ENCODE measurements at places on chromosomes 2 and 18.

DNA sequence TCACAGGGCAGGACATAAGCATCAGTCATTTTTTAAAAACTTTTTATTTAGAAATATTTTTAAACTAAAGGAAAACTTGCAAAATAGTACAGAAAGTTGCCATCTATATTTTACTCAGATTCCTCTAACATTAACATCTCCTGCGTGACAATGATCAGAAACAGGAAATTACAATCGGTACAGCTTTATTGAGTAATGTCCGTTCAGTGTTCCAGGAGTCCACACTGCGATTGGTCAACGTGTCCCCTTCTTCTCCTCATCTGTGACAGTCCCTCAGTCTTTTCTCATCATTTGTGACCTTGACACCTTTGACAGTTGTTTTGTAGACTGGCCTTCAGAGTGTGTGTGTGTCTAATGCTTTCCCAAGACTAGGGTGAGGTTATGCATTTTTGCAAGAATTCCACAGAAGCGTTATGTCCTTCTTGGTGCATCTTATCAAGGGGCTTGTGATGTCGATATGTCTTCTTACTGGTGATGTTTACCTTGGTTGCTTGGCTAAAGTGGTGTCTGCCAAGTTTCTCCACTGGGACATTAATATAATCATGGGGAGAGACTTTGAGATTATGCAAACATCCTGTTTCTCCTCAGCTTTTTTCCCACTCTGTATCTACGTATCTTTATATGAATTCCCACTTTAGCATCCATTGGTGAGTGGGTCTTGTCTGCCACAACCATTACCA is 21.4 kb upstream of the TMEM177 start:
- DNase-seq = no peak

GRCh38 chr2:152095146-152095545 is 3.7 kb downstream of the CACNB4 start:
- no peak for DNase-seq

- DNase-seq = no peak
Observed at GRCh38 chr2:216081012-216081411, 597 bp downstream of the PECR start.

DNA sequence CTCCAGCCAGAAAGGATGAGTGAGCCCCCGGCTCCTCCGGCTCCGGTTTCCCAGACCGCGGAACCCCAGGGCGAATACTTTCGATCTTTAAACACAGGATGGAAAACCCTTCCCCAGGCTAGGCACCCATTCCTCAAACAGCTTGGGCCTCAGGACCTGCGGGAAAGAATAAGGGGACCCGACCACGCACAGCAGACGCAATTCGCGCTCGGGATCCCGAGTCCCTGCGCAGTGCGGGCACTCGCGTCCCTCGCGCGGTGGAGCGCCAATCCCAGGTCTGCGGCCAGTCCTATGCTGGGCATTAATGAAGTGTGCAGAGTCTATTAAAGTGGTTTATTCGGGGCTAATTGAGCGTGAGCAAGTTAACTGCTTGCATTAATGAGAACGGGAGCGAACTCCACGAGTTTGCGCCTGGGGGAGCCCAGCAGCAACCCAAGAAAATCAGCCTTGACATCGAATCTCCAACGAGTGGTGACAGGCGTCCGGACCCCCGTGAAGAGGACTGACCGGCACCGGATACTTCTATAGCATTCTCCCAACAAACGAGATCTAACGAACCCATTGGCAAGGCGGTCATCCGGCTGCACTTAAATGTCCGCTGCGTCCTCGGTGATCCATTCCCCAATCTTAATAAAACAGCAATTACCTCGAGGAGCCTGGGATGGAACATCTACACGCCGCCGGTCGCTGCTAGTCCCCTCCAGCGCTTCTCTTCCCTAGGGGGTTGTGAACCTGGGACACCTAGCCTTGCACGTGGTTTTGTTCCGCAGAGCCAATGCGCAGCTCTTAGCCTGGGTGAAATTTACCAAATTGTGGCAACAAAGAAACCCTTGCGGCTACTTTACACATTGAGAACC is 1.6 kb downstream of the OSR1 start:
- no peak for DNase-seq

DNA sequence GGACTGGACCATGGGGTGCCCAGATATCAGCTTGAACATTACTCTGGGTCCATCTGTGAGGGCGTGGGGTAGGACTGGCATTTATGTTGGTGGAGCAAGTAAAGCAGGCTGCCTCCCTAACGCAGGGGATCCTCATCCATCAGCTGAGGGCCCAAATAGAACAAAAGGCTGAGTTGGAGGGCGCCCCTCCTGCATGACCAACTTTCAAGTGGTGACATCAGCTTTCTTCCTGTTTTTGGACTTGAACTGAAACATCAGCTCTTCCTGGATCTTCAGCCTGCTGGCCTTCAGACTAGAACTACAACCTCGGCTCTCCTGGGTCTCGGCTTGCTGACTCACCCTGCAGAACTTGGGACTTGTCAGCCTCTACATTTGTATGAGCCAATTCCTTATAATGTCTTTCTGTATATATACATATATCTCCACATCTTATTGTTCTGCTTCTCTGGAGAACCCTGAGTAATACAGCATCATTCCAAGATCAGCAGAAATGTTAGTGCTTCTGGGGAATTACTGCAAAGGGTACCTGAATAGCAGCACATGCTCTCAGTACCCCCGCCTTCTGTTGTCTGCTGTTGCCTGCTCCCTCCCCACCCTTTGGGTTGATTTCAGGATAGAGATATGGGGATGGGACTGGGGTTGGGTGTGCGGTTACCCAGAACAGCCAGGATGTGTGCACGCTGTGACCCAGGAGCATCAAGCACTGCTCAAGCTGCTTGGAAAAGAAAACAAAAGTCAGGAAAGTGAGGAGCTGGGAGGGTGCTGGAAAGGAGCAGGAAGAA is 20.0 kb downstream of the TMEM127 start:
- no peak for DNase-seq

DNA sequence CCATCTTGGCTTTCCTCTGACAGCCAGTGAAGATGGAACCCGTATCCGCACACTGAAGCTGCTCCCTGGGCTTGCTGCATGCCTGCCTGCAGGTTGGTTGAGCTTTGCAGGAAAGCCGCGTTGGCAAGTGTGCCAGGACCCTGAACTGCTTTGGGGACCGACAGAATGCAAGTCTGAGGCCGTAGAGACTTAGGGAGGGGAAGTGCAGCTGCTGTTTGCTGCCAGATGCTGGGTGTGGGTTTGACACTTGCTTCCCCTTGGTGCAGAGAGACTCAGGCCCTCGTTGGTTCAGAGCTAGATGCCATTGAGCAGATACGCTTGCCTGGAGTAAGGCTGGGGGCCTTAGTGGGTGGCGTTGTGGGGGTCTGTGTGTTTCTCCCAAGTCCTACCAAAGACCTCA is 13.1 kb upstream of the PHLPP1 start:
- no peak for DNase-seq

GRCh38 chr2:190090148-190090547 is 27.6 kb upstream of the MSTN start:
- DNase-seq = no peak

DNA sequence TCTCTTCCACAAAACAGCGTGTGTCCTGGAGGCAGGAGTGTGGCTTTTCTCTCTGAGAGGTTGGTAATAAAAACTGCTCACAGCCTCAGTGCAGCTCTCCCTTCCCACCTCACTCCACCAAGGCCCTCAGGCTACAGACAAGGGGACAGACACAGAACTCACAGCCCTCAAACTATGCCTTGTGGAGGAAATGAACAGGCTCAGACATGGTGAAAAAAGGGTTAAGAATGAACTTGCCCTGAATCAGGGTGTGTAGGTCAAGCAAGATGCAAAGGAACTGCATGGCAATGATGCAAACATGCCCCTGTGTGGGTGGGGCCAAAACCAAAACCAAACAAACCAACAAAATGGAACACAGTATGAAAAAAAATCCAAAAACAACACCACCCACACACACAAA is 125.8 kb downstream of the GALNT14 start:
- no peak for DNase-seq

DNA sequence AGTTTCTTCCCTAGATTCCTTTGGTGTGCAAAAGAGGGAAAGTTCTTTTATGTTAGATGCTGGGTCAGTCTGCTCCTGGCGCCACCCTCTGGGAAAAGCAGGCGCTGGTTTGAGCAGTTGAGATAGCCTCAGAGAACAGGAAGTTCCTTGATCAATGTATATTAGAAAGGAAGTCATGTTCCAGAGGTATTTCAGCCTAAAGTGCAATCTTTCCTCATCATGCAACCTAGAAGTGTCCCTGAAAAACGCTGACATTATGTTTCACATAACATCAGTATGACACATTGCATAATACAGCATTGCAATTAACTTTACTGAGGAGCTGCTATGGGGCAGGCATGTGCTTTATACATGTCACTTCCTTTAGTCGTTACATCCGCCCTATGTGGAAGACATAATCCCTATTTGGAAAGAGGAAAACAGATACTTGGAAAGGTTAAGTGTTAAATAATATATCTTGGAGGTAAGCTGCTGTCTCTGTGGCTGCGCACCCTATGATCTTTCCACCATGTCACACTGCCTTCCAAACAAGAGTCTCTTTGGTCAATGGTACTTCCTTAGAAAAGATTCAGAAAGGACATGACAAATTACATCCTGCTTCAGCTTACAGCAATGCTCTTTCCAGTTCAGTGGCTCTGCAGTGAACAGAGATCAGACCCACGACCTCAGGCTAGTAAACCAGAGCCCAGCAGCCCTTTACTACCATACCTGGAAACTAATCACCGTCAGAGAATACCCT is 369.7 kb downstream of the RAD51AP2 start:
- DNase-seq = no peak

- DNase-seq = no peak
Observed at GRCh38 chr2:64534363-64534762, 10.2 kb downstream of the AFTPH start.

GRCh38 chr2:223282221-223282620 is 230.2 kb downstream of the KCNE4 start:
- DNase-seq = no peak

GRCh38 chr2:9077691-9078090 is 74.2 kb upstream of the MBOAT2 start:
- DNase-seq = no peak

DNA sequence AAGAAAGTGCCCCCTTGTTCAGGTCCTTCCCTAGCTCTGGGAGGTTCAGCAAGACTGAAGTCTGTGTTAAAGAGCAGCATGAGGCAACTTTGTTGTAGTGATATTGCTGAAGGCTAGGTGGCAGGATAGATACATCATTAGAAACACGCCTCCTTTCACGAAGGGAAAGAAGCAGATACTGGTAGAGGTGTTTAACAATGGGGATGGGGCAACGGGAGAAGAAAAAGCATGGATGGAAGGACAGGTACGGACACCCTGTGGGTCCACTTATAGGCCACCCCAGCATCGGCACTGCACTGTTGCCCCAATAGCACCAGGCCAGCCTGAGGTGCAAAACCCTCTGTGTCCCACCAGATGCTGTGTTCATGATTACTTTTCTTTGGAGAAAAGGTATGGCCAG is 3.5 kb upstream of the IGFBP5 start:
- no peak for DNase-seq

- no peak for DNase-seq
Observed at GRCh38 chr2:3024401-3024935, 353.1 kb downstream of the EIPR1 start.

DNA sequence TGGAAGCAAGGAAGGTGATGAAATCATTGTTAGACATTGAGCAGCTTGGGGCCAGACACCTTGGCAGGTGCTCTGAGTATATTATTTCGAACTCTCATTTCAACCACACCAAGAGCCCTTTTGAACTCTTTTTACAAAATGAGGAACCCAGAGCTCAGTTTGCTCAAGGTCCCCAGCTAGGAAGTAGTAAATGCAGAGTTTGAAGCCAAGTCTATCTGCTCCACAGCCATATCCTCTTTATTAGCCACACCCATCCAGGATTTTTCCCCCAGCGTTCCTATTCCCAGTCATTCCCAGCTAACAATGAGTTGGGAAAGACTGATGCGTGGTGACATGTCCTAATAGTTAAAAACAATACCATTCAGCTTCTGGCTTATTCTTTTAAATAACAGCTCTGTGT is 40.2 kb downstream of the SEMA4F start:
- no peak for DNase-seq
